ENCODE measurements at places on chromosomes 1 and 21.

DNA sequence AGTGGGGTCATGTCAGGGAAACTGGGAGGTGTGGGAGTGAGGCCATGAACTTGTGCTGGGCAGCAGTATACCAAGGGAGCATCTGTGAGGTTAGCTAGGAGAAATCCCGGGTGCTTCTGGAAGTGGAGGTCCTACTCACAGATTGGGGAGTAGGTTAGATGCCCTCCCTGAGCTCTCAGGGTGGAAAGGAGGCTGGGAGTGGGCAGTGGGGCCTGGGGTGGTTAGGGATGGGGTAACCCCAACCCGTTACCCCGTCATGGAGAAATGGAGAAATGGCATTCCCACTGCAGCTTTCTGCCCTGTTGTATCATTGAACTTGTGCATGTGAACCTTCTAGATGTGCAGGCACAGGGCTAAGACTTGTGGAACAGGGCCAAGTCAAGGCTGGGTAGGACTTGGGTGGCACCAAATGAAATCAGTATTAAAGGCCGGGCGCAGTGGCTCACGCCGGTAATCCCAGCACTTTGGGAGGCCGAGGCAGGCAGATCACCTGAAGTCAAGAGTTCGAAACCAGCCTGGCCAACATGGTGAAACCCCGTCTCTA is 27.2 kb downstream of the EXOC8 start:
- no peak for DNase-seq

DNA sequence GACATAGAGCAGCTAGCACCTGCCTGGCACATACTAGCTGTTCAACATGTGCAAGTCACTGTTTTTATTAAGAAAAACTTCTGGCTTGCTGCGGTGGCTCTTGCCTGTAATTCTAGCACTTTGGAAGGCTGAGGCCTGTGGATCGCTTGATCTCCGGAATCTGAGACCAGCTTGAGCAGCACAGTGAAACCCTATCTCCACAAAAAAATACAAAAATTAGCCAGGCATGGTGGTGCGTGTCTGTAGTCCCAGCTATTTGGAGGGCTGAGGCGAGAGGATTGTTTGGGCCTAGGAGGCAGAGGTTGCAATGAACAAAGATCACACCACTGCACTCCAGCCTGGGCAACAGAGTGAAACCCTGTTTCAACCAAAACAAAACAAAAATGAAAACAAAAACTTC is 27.7 kb upstream of the C8B start:
- no peak for DNase-seq

DNA sequence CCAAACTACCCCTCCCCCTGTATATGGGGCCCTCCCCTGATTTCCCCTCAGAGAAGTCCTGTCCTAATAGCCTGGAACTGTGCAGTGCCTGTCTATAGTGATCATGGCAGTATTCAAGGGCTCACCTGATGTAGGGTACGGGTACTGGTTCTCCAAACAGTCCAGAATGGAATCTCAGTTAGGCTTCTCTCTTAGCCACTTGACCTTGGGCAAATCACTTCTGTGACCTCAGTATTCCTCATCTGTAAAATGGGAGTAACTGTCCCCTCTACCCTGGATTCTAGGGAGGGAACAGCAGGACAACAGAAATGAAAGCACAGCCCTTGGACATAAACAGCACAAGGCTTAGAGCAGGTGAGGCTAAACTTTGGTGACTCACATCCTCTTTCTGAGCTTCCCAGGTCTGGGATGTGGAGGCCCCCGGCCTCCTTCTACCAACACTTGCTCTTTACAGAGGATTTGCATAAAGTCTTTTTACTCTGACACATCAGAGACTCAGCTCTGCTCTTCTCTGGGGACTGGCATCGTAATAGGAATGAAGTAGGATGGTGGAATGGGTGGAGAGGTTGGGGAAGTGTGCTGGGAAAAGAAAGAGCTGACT is 20.0 kb upstream of the PDZK1IP1 start:
- DNase-seq: no peak

GRCh38 chr1:204385727-204386126 is 25.9 kb downstream of the PPP1R15B start:
- DNase-seq: no peak

- DNase-seq: no peak
Measured at GRCh38 chr1:42046761-42047507, 106.3 kb upstream of the GUCA2B start.

DNA sequence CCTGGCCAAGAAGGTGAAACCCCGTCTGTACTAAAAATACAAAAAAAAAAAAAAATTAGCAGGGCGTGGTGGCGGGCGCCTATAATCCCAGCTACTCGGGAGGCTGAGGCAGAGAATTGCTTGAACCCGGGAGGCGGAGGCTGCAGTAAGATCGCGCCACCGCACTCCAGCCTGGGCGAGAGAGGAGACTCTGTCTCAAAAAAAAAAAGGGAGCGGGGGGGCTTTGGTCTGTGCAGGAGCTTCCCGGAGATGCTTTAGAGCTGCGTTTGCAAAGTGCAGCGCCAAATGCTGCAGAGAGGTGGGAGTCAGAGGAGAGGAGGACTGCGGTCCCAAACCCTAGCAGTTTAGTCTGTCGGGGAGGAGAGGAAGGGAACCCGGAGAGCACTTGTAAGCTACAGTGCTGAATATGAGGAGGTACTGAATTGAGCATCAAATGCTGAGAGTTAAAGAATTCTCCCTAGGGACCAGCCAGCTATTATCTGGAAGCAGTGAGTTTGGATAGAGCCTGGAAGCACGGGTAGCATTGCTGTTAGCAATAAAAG is 569 bp downstream of the FALEC start:
- DNase-seq: no peak

DNA sequence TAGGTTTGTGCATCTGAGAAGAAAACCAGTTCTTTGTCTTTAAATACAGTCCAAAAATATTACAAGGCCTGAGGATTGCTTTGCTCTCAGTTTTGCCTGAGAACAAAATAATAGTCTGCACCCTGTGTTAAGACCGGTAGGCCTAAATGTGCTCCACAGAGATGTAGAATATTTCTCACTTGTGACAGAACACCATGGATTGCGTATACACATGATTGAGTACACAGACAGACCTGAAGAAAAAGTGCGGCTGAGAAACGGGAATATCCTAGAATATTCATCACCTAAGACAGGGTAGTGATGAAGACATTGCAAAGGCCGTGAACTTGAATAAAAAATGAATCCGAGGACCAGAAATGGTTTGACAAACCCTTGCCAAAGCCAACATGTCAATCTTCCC is 155.4 kb downstream of the BRINP3 start:
- no peak for DNase-seq

DNA sequence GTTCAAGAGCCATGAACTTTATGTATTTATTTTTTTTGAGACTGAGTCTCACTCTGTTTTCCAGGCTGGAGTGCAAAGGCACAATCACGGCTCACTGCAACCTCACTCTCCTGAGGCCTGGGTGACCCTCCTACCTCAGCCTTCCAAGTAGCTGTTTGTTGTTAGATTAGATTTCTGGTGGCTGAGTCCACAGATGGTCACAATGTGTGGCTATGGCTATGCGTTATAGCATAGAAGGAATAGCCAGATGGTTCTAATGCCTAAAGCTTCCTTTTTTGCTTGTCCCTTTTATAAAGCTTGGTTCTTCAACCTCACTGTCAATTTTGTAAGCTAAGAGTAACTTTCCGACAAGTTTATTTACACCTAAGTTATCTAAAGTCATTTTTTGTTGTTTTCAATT is 62.3 kb upstream of the FMN2 start:
- no peak for DNase-seq

- DNase-seq: no peak
Measured at GRCh38 chr1:156586323-156586722, 5.3 kb upstream of the NAXE start.

DNA sequence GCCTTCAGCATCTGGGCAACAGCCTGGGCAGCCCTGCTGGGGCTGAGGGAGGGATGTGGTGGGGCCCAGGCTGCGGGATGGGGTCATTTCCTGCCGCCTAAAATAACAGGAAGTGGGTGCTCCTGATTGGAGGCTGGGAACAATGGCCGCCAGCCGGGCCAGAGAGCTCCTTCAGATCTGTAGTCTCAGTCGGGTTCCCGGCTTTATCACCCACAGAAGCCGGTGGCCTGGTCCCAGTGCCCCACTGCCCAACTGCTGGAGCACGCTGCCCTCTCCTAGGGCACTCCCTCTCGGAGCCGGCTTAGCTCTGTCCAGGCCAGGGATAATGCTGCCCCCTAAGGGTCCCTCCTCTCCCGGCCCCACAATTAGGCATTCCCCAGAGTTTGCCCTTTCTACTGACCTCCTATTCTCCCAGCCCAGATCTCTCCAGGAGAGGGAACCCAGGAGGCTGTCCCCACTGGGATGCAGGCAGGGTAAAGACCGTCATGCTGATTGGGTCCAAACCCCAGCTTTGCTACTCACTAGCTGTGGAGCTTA is 5.1 kb downstream of the MAP7D1 start:
- DNase-seq: peak; percentile 69

GRCh38 chr21:29378832-29379231 is 80.1 kb downstream of the BACH1 start:
- no peak for DNase-seq

- no peak for DNase-seq
Measured at GRCh38 chr1:34774957-34775356, 6.1 kb upstream of the GJB3 start.

GRCh38 chr1:58244872-58245271 is 301.7 kb downstream of the OMA1 start:
- no peak for DNase-seq

DNA sequence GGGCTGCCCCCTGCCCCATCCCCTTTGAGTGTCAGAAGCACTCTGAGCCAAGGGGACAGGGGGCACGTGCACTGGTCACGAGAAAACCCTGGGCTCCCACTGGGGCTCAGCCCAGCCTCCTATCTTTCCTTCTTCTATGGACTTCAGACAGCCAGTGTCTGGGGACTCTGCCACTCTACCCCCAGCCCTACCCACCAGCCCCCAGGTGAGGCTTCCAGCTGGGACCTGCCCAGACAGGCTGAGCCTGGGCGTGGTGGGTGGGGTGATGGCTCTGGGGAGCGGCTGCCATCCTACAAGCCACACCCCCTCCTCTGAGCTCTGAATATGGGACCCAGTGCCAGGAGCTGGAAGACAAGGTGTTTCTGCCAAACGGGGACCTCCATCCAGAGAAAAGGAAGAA is 8.0 kb upstream of the SFN start:
- DNase-seq: no peak

DNA sequence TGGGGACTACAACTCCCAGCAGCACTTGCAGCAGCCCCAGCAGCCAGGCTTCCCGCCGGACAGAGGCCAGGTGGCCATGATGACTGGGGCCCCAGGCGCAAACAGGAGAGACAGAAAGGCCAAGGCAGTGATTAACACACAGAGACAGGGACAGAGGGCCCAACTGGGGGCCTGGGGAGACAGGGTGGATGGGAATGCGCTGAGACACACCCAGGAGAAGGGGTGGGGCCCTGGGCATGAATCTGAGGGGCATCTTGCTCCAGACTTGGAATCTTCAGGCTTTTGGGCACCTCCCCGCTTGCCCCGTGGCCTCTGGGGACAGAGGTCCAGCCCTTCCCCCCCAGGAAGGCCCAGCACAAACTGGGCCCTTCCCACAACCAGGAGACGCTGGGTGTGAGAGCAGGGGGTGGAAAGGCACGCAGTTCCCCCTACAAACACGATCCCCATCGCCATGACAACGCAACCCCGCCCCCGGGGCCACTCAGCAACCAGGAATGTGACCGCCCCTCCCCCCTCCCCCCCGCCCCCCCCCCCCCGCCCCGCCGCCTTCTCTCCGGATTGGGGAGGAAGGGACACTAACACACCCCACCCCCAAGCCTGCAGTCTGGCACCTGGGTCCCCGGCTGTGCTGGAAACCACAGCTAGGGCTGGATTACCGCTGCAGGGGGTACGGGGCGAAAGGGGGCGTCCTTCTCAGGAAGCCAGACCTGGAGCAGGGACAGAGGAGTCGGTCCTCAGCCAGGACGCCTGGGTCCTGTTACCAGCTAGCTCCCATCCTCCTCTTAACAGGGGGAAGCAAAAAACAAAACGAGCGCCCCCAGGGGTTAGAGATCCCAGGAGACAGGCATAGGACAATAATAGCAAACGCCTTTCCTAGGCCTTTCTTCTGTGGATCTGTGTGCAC is 4.5 kb downstream of the HDGF start:
- DNase-seq: peak; percentile 71

- DNase-seq: no peak
Measured at GRCh38 chr1:29379443-29380073, 143.2 kb downstream of the PTPRU start.

DNA sequence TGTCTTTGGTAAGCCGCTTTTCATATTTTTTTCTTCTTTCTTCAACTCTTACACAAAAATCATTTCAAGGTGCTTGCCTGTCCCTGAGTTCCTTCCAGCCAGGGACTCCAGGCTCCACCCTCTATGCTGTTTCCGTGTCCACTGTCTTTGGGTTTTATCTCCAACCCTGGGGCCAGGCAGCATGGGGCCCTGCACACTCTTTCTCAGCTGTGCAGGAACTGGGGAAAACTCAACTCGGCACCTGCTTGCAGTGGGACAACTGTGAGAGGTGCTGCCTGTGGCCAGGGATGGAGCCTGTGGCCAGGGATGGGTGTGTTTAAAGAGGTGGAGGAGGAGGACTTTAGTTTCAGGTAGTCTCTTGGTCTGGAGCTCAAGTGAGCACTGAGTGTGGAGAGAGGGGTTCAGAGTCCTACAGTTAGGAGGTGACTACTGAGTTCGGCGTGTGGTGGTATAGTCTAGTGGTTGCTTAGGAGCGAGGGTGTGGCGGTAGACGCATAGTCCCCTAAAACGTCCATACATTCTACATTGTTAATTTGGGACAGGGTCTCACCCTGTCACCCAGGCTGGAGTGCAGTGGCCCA is 13.4 kb downstream of the TNFRSF8 start:
- no peak for DNase-seq
